ENCODE measurements at places on chromosomes 6 and 20.

DNA sequence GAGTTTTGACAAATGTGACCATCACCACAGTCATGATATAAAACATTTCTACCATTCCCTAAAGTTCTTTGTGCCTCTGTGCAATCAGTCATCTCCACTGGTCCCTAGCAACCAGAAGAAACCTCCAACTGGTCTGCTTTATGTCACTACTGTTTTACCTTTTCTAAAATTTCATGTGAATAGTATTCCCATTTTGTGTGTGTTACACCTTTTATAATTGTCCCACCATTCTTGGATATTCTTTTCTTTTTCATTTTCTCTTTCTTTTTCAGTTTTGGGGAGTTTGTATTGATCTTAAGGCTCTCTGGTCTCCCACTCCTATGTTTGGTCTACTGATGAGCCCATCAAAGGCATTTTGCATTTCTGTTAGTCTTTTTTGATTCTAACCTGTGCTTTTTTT lies 95.4 kb downstream of the NCOA3 start:
- DNase-seq: no peak

DNA sequence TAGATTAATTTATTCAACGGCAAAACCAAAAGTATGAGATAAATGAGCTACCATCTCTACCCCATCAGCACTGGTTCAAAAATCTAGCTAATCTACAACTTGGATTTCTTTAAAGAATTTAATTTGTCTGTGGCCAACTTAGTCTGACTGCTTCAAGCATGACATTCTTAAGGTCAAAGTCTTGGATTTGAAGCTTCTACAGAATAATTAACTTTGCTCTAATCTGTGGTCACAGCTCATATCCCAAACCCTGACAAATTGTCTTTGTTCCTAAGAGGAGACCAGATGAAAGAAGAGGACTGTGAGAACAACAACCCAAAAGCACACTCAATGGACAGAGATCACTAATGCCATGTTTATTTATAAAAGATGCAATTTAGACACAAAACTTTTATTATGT lies 166.9 kb upstream of the EPHA7 start:
- no peak for DNase-seq

- DNase-seq: no peak
These were observed 259.1 kb upstream of the FERMT1 start for GRCh38 chr20:6381887-6382286.

DNA sequence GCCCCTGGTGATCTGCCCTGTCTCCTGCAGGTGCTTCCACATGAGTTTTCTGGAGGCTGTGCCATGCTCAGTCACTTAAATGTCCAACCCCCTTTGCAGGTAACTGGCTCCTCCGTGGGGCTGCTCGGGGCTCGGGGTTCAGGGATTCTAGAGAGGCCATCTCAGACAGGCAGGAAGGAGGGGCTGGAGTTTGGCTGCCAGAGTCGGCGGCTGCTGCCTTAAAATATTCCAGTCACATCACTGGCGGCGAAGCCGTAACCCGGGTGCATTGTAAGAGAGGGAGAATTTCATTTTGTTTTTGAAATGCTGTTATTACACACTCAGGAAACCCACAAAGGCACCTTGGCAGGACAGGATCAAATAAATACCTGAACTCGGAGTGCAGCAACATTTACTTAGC lies 212.9 kb upstream of the PMEPA1 start:
- no peak for DNase-seq

DNA sequence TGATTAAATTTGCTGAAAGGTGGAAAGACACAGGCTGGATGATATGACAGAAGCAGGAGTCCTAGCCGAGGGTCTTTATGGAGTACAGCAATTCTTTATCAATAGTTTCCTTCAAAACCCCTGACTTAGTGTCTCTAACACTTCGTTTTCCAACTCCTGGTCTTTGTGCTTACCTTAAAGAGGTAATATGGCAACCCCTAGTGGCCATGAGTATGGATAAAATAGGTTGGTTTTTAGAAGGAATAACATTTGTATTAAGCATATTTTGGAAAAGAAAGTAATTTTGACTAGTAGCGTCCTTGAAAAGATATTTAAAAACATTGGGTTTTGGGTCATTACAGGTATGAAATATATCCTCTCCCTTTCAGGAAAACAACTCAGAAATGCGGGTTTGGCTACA lies 51.9 kb downstream of the VGLL2 start:
- no peak for DNase-seq

DNA sequence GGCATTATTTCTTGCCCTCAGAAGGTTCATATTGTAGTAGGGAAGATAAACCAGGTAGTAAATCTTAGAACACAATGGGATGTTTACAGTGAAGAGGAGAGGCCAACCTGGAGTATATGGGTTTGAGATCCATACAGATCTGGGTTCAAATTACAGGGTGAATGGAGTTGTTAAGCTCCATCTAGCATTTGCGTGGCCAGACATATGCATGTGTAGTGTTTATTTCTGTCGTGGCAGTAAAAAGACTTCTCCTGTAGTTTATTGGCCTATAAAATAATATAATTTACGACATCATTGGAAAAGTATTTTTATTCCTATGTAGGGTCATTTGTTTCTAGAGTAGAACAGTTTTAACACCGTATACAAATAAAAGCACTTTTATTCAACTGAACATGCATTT lies 25.2 kb upstream of the TULP4 start:
- no peak for DNase-seq
